CD8-positive, alpha-beta T cell (primary cell): ENCODE measurements at places on chromosomes 6 and 20.

- no peak for DNase-seq
These were observed 367 bp downstream of the NRSN2 start for GRCh38 chr20:347317-347639.

DNA sequence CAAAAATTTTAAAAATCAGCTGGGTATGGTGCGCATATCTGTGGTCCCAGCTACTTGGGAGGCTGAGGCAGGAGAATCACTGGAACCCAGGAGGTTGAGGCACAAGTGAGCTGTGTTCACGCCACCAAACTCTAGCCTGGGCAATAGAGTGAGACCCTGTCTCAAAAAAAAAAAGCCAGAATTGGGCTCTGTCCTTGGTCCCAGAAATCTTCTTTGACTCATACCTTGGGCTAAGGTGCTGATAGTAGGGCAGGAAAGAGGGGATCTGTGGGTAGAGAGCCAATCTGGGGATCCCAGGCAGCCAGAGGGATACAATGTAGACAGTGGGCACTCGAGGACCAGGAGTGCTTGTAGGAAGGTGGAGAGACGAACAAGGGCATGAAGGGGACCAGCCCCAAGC, 13.3 kb downstream of the ETV7 start:
- no peak for DNase-seq

DNA sequence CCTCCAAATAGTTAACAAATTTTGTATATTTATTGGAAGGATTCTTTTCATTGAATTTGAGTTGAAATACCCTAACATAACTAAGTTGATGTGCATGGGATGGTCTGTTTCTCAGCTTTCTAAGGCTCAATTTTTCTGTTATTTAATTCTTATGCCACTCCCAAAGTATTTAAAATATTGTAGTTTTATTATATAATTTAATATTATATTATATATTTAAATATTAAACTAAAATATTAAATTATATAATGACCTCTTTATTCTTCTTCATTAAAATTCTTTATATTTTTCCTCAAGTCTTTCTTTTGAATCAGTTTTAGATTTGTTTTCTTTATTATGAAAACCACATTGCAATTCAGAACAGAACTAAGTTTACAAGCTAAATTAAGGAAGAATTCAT, 194.7 kb downstream of the TFAP2B start:
- DNase-seq: no peak

DNA sequence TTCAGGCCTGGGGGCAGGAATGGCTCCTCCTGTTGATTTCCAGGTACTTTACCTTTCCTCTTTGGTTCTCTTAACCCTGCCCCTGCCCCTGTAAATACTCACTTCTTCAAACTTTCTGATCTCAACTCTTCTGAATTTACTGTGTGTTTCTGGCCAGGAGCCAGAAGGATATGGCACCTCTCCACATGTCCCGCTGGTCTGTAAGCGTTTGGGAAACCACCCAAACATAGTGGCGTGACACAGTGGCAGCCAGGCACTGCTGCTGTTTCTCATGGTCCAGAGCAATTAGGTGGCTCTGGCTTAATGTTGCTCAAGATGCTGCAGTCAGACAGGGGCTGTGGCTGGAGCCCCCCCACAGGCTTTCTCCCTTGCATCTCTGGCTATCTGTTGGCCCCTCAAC, 374.5 kb downstream of the RNGTT start:
- DNase-seq: no peak

DNA sequence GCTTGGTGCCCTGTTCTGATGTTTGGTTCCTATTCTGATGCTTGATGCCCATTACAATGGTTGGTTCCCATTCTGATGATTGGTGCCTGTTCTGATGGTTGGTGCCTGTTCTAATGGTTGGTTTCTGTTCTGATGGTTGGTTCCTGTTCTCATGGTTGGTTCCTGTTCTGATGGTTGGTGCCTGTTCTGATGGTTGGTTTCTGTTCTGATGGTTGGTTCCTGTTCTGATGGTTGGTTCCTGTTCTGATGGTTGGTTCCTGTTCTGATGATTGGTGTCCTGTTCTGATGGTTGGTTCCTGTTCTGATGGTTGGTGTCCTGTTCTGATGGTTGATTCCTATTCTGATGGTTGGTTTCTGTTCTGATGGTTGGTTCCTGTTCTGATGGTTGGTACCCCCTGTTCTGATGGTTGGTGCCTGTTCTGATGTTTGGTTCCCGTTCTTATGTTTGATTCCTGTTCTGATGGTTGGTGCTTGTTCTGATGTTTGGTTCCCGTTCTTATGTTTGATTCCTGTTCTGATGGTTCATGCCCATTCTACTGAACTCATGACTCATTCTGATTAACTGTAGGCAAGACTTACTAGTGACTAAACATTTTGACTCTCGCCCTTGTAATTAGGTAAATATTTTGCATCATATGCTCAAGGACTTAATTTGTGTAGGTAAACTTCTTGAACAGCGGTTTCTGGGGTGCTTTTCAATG, 146.2 kb downstream of the DLL1 start:
- no peak for DNase-seq

GRCh38 chr6:165630544-165630953, 32.5 kb downstream of the PDE10A start:
- DNase-seq: no peak

- DNase-seq: peak; percentile 16
These were observed 113.5 kb upstream of the BTN3A2 start for GRCh38 chr6:26251354-26252076.

DNA sequence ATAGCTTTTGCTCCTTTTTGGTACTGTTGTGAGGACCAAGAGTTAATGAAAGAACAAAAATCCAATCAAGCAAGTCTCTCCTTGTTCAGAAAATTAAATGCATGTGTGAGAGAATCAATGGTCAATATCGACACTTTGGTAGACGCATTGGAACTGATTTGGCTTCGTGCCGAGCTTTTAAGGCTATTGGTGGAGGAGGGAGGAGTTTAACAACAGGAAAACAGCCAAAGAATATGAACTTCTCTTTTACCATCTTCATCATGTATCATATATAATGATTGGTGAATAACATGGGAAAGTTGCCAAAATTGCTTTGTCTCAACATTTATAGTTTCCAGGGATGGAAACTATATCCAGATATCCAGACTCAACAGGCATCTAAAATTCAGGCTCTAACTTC, 266.5 kb upstream of the CITED2 start:
- no peak for DNase-seq

DNA sequence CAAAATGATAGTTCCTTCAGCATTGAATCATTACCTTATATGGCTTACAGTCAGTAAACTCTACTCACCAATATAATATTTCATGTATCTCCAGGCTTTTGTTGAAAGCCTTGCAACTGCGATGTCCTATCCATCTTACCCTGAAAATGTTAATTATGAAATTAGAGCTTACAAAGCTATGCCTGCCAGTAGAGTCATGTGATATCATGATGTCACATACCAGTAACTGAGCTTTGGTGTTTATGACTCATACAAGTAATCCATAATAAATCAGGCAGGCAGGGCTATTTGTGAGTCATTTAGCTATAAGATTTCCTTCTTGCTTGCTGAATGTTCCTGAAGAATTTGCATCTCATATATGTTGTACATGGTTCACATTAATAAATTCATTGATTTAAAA, 44.9 kb upstream of the FAM83B start:
- no peak for DNase-seq

GRCh38 chr6:6559994-6560570, 28.4 kb upstream of the LY86 start:
- no peak for DNase-seq

DNA sequence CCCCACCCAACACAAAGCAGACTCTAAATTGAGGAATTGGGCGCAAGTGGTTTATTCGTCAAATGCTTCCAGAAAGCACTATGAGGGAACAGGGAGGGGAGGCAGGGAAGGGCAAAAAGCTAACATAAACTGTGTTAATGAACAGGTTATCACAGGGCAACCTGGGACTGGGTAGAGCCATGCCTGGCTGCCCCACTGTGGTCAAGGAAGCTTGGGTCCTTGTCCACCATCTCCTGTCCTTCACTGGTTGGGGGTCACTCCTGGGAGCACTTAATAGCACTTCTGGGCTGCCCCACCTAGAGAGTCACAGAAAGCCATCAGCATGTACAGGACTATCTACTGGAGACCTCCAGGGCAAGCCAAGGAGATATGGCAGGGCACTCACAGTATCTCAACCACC, 102.3 kb downstream of the LINC00237 start:
- no peak for DNase-seq

- no peak for DNase-seq
These were observed 61.6 kb upstream of the DSP start for GRCh38 chr6:7479801-7480266.

- DNase-seq: no peak
These were observed 20.1 kb downstream of the ECT2L start for GRCh38 chr6:138815797-138816528.

DNA sequence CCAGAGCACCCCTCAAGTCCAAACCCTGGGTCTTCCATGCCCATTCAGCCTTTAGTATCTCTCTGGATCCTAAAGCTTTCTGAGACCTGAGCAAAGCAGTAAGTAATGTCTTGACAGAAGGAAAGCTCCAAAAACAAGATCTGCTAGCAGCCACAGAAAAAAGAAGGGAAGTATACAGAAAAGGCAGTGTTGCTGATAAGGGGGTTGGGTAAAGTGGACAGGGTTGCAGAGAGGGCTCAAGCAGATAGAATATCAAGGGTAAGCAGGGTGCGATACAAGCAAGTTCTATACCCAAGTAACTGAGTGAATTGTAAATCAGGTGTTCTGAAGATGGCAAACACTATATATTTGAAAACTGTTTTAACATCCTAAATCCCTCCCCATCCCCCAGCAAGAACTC, 113.4 kb upstream of the CARMIL1 start:
- no peak for DNase-seq

GRCh38 chr6:46325561-46326530, 155.1 kb upstream of the ENPP5 start:
- DNase-seq: peak; percentile 75

DNA sequence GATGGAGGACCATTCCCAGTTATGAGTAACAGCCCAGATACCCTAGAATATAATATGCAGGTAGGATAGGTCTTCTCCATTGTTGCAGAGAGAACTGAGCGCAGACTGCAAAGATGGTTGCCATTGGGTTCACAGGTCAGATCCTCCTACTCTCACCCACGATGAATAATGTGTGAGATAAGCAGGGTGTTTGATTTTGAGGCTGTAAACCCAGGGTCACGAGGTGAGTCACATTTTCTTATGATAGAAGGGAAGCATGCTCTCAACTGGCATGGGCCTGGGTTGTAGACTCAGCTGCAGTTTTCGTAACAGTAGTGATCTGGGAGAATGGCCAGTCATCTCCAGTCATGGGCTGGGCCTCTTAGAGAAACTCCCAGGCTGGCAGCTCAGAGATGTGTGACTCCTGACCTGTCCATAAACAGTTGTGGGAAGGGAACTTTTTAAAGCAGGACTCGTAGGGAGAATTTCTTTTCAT, 74.2 kb downstream of the CD164 start:
- no peak for DNase-seq

GRCh38 chr6:53481323-53481722, 63.6 kb downstream of the GCLC start:
- DNase-seq: no peak

DNA sequence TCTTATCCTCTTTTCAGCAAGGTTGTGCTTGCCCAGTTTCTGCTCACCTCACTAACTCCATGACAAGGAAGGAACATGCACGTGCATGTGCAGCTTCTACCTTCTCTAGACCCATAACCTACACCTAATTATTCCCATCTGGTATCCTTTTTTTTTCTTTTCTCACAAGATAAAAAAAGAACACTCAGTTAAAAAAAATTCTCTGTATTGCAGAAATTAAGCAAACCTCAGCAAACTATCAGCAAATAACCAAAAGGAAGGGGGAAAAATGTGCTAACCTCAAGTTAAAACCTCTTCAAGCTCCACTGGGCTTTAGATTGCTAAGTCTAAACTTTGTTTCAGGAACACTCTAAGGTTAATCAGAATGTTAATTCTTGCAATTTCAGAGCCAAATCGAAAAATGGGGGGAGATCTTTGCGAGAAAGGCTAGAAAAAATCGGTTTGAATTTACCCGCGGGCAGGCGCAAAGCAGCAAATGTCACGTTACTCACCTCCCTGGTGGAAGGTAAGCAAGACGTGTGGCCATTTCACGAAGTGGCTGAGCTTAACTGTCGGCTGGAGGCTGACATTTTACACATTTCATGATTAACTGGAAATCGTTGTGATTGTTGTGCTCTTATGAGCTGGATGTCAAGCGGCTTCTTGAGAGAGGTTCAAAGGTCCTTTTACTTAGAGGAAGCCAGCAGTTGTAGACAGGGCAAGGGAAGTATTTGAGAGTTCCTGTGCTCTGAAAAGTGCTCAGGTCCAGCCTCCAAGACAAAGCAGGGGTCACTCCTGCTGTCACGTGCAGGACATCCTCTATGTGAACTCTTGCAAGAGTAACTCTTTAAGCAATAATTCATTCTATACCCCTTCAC, 19.1 kb downstream of the TFAP2B start:
- DNase-seq: no peak

DNA sequence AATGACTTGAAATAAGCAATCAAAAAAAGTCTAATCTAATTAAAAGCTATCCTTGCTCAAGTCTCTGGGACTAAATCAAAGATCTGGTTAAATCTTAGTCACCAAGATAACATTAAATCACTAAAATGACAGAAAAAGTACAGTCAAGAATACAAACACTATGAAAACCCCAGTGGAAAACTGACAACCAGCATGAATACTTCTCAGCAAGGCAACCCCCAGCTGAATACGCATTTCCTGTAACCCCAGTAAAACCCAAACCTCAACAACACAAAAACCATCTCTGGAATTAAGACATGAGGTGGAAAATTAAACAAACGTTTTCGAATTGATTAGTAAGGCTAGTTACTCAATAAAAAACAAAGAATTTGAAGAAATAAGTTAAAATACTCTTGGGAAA, 23.7 kb upstream of the ZC3H12D start:
- peak; percentile 59 for DNase-seq

DNA sequence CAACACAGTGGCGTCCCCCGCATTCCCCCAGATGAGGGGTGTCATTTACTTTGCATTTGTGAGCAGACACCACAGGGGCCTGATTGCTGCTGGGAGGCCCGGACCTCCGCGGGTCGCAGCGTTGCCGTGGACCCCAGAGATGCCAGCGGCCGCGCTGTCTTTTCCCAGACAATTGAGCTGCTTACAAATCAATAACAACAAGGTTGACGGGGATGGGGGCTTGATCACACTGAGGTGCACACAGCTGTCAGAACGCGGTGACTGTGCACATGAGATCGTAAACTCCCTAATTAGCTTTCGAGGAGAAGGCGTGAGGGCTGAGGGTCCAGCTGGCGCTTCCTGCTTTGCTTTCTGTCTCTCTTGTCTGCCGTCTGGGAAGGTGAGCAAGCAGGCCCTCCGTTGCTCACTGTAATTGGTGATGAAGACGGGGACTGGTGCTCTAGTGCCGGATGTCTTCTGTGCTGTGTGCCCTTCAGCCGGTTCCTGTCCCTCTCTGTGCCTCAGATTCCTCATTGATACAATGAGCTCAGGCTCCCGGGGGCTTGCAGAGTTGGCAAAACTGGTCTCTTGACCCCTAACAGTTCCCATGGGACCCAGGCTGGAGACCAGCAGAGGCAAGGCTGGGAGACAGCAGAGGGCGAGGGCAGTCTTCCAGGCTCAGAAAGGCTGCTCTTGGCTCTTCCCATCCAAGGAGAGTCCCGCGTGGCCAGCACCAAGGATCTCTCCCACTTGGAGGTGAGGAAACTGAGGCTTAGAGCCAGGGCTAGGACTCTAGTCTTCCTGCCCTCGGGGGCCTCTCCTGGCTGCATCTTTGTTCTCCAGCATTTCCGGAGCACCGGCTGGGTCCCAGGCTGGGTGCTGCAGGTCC, 126.0 kb upstream of the PMEPA1 start:
- DNase-seq: no peak

GRCh38 chr6:97025088-97025487, 100.6 kb downstream of the KLHL32 start:
- DNase-seq: no peak
